ENCODE measurements at places on chromosomes 7 and 10.

GRCh38 chr7:18849130-18849529 is 268.3 kb downstream of the TWIST1 start:
- no peak for DNase-seq

DNA sequence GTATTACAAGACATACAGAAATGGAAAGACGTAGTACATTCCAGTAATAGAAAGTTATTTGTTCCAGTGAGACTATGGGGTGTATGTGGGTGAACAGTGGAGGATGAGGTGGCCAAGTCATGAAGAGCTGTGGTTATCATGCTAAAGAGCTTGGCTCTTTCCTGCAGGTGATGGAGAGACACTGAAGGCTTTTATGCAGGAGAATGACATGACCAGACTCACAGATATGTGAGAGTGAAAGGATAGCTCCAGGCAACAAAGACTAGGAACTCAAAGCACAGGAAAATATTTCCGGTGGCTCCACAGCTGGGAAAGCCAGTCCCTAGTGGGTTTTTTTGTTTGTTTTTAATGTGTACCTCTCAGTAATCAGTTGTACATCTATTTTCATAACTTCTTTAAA is 133.5 kb downstream of the TSPAN12 start:
- no peak for DNase-seq

- DNase-seq: no peak
These were observed 49.2 kb downstream of the HERPUD2 start for GRCh38 chr7:35645691-35646090.

DNA sequence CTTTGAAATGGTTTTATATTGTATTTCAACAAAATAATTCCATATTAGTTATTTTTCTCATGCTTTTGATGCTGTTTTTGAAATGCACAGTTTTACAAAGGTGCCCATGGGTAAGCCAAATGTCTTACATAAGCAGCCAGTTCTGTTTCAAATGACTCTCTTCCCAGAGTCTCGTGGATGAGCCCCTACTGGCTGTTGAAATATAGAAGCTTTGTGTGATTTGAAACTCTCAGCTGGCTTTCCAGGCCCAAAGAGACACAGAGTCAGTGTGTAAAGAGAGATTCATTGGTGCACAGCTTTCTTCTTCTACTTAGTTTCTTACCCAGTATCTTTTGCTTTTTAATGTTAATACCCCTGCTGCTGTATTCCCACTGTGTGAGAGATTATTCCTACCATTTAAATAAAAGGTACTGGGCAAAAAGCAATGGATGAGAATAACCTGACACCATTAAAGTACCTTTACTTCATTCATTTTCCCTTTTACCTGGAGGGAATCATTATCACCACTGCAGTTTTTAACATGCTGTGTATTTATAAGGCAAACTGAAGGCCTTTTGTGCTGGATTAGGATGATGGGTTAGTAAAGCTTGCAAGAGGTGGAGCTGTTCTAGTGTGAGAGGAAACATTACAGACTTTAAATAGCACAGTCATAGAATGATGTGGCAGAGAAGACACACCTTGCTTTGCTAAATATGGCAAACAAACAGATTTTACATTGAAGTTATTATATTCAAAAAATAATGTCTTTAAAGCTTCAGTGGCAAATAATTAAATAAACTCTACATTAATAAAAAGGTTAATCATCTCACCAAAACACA is 415.1 kb downstream of the THSD7A start:
- DNase-seq: no peak

DNA sequence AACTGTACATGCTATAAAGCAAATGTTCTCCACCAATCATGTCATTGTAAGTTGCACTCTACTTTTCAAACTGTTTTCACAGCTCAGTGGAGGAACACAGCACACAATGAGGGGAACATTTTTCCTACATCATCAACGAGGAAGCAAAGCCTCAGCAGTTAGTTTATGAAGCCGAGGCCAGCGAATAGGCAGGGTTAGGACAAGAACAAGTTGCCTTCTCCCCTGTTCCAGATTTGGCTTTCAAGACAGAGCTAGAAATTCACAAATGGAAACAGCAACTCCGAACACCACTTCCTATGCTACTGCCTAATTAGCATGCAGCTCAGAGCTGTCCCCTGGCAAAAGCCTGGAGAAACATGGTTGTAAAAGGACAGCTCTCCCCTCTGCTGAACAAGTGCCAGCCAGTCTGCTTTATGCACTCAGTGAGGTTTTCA is 19.8 kb downstream of the ITGB8 start:
- no peak for DNase-seq

- no peak for DNase-seq
These were observed 82.1 kb upstream of the PDGFA start for GRCh38 chr7:601595-602340.

DNA sequence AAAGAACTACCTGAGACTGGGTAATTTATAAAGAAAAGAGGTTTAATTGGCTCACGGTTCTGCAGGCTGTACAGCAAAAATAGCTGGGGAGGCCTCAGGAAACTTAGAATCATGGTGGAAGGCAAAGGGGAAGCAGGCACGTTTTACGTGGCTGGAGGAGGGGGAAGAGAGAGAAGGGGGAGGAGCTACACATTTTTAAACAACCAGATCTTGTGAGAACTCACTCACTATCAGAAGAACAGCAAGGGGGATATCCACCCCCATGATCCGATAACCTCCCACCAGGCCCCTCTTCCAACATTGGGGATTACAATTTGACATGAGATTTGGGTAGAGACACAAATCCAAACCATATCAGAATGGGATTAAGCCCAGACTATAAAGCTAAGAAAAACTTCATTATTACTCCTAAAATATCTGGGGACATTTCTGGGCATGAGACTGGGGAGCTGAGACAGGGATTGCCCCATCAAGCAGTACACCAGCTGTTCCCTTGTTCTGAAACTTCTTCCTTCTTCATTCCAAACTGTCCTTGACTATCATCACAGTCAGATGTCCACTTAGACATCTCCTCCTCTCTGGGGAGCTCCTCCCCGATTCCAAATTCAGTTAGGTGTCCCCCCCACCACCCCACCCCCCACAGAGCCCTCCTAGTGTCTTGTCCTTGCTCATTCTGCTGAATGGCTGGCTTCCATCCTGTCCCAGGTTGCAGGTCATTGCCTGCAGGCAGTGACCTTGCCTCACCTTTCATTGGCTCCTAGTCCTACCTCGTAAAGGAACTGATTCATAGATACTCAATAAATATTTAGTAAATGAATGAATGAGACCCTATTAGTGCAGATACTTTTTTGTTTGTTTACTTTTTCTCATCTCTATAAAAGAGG is 132.6 kb downstream of the EVX1 start:
- DNase-seq: no peak

DNA sequence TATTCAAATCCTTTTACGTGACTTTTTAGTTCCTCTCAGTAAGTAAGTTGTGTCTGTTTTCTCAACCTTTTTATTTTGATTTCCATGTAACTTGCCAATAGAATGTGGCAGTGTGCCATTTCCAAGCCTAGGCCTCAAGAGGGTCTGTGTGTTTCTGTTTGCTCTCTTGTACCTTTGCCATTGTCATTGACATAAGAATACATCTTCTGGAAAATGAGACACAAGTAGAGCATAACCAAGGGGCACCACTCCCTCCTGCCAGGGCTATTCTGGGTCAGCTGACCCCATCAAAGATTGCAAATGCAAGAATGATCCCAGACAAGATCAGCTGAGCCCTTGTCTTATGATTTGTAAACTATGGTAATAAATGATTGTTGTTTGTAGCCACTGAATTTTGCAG is 524.0 kb downstream of the IPMK start:
- DNase-seq: no peak

DNA sequence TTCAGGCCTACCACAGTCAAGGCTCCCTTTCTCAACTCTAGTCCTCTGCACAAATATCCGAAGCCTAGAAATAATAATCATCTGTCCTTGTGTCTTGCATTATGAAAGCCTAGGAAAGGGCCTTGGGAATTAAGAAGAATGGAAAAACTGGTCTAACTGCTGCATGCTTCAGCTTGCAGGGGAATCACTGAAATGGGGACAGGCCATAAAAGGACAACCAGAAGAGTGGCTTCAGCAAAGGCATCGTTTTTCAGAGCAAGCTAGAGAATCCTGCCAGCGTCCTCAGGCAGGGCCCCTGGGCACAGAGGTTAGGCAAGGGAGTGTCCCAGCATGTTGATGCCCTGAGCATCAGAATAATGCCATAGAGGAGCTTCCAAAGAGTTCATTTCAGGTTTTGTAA is 13.2 kb downstream of the ERVW-1 start:
- DNase-seq: no peak

DNA sequence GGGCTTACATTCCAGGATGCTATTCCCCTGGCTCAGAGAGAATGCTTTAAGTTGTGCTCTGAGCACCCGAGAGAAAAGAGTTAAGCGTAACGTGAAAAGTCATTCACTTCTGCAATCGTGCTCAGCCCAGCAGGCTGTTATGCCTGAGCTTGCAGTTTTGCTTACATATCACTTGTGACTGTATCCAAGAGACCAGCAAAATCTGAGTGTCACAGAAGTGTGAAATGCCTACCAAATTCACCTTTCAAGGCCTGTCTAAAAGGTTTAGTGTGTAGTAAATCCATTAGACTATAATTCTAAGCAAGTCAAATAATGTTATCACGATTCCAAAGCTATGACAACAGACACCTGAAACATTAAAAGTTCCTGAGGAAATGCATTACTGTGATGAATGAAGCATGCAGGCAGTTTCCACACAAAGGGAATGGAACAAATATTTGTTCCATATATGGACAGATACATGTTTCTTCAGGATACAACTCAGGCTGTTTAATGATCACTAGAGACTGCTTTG is 20.1 kb downstream of the ITGB1 start:
- DNase-seq: no peak

DNA sequence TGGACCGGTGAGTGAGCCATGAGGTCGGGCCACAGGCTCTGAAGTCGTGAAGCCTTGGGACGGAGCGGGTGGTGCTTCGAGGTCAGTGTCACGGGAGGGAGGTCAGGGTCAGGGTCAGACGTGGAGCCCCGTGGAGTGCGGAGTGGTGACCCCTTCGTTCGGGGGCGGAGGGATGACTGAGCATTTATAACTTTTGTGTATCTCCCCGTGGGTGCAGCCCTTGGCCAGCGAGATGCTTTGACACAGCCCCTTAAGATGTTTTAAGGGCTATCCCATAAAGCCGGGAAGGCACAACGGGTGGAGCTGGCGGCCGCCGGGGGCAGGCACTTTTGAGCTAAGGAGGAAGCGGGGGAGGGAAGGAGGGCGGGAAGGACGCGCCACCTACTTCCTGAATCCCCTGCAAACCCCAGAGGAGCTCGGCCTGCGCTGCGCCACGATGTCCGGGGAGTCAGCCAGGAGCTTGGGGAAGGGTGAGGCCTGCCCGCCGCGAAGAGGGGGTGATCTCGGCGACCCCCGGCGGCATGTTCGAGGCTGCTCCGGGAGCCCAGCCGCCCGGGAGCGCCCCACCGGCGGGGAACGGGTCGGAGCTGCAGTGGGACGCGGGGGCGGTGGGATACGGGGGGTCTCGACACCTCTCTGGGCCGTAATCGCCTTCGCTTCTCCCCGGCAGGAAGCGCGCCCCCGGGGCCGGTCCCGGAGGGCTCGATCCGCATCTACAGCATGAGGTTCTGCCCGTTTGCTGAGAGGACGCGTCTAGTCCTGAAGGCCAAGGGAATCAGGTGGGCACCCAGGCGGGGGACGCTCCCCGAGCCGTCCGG is at the start of gene GSTO1:
Gene GSTO1 (plus strand): TSS at position 400 of the 818 bp plus-strand sequence. CDS start 37 bp downstream, at position 437.
- DNase-seq: no peak

DNA sequence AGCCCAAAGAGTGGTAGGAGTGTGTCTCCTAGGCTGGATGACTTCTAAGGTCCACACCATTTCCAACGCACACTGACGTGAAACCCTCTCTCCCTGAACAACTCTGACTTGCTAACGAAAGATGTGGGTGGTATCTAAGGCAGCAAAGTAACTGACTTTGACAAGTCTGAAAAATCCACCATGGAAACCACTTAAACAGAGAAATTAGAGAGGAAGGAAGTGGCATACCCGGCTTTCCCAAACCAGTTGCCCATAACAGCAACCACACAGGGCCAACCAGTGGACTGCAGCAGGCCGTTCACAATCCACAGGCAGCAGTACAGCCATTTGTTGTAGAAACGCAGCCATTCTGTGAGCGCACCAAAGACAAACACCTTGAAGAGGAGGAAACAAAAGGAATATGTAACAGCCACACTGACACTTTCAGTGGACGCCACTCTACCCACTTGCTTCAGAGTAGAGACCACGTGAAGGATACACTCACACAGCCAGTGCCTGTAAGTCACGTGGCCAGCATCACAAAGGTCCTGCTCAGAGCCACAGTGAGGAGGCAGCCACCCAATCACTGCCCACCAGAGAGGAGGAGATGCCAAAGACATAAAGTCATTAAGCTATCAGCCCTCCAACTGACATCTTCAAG is 39.8 kb downstream of the SLC37A3 start:
- no peak for DNase-seq

DNA sequence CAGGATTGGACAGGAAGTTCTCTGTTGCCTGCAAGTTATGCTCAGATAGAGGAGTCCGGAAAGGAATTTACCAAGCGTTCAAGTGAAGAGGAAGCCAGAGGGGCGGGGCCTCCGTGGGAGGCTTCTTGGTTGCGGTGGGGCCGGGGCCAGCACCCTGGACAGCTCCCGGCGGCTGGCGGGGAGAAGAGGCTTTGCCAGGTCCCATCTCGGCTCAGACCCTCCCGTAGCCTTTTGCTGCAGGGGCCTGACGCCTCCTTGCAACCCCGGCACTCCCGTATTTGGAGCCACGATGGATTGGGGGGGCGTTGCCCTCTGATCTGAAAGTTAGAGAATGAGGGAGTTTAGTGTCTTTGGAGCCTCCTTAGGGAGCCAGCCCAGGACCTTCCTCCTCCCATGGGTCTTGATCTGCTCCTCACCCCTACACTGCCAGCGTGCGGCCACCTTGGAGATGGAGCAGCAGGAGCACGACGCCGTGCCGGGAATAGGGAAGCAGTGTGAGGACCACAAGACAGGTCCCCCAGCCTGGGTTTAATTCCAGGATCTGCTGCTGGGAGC is 3.1 kb upstream of the SLC18A3 start:
- no peak for DNase-seq

- DNase-seq: no peak
These were observed 86.2 kb downstream of the PRR15 start for GRCh38 chr7:29649876-29650275.

DNA sequence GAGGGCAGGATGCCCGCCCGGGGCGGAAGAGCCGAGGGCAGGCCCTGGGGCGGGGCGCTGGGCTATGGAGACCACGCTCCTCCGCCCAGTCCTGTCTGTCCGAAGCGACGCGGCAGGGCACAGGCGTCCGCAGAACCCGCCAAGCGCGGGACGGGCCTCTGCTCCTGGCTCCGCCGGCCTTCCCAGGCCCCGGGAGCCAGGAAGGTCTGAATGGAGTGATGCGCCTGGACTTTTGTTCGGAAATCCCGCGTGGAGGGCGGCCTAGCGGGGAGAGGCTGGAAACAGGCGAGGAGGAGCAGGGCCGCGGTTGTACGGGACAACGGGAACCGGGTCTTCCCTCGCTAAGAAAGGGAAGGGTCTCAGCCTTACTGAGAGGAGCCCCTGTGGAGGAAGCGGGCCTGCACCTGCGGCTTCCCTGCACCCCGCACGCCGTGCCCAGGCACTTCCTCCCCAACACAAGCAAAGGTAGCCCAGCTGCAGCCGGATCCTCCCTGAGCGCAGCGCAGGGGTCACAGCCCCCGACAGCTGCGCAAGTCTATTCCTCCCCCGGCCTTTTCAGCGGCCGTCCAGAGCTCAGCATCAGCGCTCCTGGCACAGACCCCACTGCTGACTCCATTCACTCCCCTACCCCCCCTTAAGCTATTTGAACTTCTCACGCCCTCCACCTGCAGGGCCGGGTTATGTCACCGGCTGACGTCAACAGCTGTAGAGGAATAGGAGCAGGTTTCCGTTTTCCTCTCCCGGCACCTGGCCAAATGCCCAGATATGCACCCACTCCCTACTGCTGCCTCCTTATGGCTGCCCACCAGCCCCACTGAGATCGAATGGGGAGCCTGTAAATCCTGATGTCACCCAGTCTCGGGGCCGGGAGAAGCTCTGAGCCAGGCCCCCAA is 143.2 kb upstream of the RET start:
- no peak for DNase-seq
